ENCODE measurements at places on chromosomes 16 and 17.

GRCh38 chr17:55090079-55090492, 121.5 kb downstream of the STXBP4 start:
- DNase-seq, result no peak

- no peak for DNase-seq
These were observed 50.8 kb upstream of the KLHDC4 start for GRCh38 chr16:87816507-87817100.

DNA sequence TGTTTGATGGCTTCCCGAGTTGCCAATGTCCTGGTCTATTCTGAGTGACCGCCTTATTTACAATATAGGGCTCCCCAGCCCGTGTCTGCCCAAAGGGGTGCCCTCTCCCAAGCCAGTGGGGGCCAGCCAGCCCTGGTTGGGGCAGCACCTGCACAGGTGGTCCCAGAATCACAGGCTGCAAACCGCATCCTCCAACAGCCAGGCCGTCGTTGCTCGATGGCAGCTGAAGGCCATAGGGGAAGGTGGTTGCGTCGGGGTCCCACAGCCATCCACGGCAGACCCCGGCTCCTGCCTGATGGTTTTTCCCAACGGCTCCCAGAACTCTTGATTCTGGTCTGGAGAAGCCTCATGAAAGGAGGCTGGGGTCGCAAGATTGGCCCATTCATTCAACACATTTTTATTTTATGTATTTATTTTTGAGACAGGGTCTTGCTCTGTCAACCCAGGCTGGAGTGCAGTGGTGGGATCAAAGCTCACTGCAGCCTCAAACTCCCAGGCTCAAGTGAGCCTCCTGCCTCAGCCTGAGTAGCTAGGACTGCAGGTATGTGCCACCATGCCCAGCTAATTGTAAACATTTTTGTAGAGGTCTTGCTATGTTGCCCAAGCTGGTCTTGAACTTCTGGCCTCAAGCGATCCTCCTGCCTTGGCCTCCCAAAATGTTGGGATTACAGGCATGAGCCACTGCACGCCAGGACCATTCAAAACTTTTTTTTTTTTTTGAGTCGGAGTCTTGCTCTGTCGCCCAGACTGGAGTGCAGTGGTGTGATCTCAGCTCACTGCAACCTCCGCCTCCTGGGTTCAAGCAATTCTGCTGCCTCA, 79.0 kb upstream of the TOB1 start:
- no peak for DNase-seq

DNA sequence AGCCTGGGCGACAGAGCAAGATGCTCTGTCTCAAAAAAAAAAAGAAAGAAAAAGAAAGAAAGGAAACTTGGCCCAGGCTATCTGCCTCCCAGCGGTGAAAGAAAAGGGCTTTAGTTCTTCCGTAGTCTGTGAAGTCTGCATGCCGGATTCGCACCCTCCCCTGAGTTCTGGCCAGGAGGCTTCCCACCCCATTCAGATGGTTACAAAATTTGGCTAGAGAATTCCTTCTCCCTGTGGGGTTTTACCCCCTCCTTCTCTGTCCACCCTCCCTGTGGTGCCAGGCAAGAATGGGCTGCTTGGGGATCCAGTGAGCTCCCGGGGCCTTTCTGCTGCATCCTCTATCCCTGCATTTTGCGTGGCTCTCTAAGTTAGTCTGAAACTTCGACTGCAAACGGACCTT, 37.8 kb downstream of the PAFAH1B1 start:
- no peak for DNase-seq

- no peak for DNase-seq
These were observed 338.1 kb downstream of the SEC14L1 start for GRCh38 chr17:77478899-77479298.

DNA sequence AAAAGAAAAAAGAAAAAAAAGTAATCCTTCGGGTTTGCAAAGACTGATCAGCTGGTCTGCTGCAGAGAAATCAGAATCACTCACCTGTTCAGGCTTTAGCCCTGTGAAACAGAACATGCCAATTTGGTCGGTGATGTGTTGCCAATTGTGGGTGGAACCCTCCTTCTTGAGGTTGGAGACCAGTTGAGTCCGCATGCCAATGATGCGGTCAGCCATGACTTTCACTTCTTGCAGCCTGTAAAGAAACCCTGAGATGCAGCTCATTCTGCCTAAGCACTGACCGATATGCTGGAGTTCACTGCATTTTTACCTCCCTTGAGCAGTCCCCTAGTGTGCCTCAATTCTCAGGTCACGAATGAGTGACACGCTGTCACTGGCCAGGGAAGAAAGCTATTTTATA, 24.8 kb upstream of the SLC38A7 start:
- no peak for DNase-seq

GRCh38 chr17:44188576-44189403, 2.0 kb downstream of the TMUB2 start:
- DNase-seq, result no peak

- DNase-seq, result no peak
These were observed 97.5 kb upstream of the HS3ST3A1 start for GRCh38 chr17:13699261-13699660.

GRCh38 chr17:71392715-71393567, 727.9 kb upstream of the SOX9 start:
- DNase-seq, result no peak

GRCh38 chr16:78211020-78211599, 111.7 kb downstream of the WWOX start:
- no peak for DNase-seq

GRCh38 chr17:40153603-40154236, 13.4 kb downstream of the CASC3 start:
- no peak for DNase-seq

DNA sequence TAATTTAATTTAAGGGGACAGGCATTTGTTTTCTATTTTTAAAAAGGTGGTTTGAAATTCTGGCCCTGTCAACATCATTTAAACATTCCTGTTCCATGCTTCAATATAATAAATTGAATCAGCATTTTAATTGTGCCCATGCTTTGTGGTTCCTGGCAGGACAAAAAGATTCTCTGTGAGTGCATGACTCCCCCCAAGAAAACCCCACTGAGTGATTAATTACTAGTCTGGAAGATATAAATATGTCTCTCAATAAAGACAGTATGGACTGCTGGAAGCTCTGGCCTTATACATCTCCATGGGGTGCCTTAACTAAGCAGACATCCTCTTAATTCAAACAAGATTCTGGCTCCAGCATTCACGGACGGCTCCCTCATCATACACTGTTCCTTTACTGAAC, 95.0 kb upstream of the PSMD7 start:
- no peak for DNase-seq

- DNase-seq, result no peak
These were observed 13.2 kb upstream of the NAGPA start for GRCh38 chr16:5046914-5047313.

DNA sequence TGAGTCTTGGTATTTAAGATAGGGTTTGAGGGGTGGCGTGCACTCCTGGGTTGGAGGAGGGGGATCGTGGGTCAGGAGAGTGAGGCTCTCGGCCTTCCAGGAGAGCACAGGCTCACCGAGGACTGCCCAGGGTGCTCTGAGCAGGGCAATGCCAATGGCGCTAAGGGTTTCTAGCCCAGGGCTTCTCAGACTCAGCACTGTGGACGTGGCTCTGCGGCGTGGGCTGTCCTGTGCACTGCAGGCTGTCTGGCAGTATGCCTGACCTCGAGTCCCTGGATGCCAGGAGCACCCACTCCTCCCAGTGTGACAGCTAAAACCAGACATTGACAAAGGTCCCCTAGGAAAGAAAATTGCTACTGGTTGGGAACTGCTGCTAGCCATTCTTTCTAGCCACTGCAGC, 37.2 kb upstream of the ENDOV start:
- DNase-seq, result no peak

- no peak for DNase-seq
These were observed 435.3 kb upstream of the ZFHX3 start for GRCh38 chr16:73483076-73483791.

DNA sequence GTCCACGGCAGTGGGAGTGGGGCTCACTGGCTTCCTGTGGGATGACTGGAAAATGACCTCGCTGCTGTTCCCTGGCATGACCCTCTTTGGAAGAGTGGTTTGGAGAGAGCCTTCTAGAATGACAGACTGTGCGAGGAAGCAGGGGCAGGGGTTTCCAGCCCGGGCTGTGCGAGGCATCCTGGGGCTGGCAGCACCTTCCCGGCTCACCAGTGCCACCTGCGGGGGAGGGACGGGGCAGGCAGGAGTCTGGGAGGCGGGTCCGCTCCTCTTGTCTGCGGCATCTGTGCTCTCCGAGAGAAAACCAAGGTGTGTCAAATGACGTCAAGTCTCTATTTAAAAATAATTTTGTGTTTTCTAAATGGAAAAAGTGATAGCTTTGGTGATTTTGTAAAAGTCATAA, 7.8 kb upstream of the RNF213 start:
- DNase-seq, result peak; percentile 48

DNA sequence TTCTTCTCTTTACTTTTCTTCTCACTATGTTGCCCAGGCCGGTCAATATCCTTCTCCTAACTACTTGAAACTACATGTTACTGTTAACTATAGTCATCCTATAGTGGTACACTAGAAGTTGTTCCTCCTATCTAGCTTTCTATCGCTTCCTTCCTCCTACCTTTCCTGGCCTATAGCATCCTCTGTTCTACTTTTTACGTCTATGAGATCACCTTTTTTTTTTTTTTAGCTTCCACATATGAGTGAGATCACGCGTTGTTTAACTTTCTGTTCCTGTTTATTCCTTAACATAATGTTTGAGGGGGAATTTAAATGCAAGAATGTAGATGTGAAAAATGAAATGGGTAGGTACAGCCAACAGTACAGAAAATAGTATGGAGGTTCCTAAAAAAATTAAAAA, 30.5 kb upstream of the YPEL2 start:
- DNase-seq, result no peak

DNA sequence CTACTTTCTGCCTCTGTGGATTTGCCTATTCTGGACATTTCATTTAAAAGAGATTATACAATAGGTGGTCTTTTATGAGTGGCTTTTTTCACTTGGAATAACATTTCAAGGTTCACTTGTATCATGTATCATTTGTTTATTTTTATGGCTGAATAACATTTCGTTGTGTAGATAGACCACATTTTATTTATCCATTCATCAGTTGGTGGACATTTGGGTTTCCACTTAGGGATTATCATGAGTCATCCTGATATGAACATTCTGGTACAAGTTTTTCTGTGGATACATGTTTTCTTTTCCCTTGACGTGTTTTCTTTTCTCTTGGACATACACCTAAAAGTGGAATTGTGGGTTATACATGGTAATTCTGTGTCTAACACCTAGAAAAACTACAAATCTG, 25.3 kb downstream of the PRSS54 start:
- no peak for DNase-seq
